Stimulated activated CD8-positive, alpha-beta memory T cell treated with anti-CD3 and anti-CD28 coated beads, Interleukin-7, amount 100 ng/mL, for 48 hours (primary cell): ENCODE measurements at places on chromosomes 1 and 21.

DNA sequence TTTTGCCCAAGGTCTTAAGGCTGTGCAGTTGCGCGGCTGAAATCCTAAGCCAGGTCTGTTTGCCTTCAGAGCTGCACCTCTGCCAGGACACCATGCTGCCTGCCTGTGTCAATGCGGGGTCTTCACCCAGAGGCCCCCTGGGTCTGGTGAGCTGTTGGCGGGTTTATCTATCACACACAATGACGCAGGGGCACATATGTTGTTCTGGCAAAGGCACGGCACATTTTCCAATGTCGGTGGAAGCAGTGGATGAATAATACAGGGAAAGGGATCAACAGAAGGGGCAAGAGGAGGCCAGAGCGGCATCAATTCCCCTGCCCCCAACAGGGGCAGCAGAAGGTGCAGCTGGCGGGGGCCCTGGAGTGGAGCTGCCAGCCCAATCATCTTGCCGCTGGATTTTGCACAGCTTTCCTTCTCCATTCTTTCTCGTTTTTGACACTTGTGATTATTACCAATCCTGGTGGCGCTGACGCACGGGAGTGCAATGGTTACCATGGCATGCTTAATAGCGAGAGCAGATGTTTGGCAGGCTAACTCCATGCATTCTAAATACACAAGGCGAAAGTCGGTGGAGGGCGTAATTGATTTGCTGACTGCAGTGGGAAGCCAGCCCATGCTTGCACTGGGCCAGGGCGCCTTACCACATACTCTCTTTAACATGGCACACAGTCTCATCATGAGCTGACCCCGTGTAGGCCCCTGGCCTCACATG, 45.8 kb upstream of the CYP2J2 start:
- DNase-seq = no peak

GRCh38 chr1:107352850-107353249, 212.0 kb downstream of the NTNG1 start:
- DNase-seq = no peak

DNA sequence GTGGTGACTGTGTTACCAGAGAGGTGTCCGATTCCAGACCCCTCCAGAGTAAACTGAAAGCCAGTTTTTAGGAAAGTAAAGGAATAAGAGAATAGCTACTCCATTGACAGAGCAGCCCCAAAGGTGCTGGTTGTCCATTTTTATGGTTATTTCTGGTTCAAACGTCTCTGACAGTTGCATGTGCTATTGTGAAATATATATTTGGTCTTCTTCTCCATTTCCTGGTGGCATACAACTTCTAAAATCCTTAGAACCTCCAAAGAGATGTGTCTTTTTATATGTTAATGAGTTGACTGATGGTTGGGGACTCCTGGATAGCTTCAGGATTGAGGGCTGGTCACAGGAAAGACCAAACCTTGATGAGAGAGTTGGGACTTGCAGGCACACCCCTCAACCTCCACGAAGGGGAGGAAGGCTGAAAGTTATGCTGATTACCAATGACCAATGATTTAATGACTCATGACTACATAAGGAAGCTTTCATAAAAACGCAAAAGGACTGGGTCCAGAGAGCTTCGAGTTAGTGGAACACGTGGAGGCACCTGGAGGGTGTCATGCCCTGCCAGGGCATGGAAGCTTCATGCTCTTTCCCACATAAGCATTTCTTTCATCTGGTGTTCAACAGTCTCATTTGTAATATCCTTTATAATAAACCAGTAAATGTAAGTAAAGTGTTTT, 100.7 kb downstream of the SLC16A1 start:
- DNase-seq = no peak

- DNase-seq = no peak
Measured at GRCh38 chr1:246779561-246780175, 55.5 kb downstream of the SCCPDH start.

DNA sequence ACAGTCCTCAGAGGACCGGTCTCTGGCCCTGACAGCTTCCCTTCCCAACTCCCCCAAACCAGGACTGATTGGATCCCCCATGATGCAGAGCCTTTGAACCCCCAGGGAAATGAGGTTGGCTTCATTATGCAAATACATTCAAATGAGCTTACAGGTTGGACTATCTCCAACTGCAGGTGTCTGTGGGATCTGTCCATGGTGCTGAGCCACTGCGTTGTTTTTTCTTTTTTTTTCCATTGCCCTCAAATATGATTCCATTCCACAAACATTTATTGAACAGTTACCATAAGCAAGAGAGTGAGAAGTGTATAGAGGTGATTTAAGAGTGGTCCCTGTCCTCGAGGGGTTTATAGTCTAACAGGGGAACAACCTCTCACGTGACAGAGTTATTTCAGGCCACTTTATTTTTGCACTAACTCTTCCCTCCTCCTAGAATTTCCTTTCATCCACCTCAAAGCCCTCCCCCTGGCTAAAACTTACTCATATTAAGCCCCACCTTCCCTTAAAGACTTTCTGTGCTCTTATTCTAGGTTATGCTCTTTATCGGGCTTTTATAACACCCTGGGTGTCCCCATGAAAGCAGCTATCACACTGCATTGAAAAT, 21.9 kb downstream of the DLGAP3 start:
- no peak for DNase-seq

DNA sequence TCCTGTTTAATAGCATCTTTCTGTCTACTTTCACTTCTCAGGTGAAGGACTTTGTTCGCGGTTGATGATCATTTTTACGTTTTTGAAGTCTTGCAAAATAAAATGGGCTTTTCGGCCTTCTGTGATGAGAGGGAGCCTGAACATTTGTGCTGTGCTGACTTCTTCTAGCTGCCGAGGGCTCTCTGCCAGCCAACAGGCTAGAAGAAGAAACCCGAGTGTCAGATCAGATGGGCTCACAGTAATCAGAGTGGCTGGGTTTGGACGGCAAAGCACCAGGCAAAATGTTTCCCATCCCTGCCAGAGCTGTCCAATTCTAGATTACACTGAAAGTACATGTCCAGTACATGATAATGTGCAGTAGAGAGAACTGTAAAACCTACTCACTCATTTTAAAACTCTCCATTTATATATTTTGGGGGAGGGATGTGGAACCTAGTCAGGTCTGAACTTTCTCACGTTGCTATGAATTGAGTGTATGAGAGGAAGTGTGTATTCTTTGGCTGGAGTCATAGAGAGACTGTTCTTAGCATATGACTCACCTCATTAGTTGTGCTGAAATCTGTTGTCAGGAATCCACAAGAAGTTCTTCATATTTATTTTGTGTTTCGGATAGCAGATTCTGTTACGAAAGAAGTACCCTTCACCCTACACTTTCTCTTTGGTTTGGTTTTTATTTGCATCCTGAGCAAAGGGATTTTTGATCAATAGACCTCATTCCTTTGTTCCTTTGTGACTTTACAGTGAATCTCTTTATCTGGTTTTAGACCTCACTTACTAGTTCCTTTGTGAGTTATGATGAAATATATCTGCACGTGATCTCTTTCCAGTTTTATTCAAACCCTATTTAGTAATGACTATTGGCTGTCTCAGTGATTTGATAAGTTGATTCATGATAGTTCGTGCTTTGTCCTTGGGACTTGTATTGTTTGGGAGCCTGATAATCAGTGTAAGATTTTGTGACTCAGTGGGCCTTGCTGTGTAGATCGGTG, 4.8 kb downstream of the ATP1A1 start:
- no peak for DNase-seq

DNA sequence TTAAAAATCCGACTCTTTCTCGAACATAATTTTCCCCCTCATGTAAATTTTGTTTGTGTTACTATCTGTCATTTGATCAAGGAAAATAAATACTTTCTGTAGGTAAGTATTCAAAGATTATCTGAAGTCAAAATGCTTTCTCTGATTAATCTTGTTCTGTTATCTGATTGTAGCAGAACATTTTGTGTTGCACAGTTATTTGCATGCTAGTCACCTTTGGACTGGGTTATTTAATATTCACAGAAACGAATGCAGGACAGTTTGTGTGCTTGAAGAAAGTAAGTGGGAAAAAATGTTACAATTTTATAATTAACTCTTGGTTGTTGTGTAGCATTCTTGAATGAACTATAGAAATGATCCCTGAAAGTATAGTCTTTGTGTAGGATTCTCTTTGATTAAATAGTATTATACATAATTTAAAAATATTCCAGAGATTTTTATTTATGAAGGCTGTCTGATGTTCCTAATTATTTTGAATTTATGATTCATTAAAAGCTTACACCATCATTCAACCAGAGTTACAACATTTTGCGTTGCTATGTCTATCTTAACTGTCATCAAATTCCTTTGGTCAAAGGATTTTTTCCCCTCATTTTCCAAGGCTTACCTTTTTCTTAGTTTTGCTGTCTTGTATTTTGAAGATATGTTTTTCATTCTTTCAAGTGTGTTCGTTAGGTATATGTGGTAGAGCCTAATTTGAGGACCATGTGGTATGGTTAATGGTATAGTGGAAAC, 176.6 kb downstream of the GIPC2 start:
- DNase-seq = no peak

DNA sequence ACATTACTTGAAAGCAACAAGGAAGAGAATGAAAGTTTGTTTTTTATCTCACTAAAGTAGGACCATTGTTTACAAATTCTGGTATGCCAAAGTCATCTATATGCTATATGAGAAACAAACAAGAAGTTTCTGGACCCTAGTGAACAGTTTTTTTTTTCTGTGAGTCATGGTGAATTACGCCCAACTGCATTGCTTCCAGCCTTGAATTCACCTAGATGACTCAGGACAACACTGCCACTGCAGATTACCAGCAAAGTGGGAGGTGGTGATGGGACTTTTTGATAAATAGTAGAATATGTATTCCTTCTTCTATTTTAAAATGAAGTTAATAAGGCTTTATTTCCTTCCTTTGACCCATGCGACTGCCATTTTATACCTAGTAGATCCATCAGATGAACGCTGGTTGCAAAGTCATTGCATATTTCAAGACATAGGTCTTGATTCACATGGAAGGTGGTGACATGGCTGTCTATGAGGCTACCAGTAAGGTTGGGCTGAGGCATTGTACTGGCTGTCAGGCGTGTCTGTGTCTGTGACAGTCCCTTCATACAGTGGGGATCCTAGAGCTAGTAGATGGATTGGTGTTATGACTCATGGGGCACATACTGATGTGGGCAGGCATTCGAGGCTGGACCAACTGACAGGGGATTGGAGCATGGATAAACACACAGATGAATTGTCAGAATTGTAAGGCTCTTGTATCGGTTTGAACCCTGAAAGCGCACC, 49.1 kb upstream of the APOBEC4 start:
- DNase-seq = no peak

- DNase-seq = no peak
Measured at GRCh38 chr1:14613926-14614325, 15.4 kb downstream of the KAZN start.

- no peak for DNase-seq
Measured at GRCh38 chr21:29164323-29164942, 34.0 kb downstream of the MAP3K7CL start.

DNA sequence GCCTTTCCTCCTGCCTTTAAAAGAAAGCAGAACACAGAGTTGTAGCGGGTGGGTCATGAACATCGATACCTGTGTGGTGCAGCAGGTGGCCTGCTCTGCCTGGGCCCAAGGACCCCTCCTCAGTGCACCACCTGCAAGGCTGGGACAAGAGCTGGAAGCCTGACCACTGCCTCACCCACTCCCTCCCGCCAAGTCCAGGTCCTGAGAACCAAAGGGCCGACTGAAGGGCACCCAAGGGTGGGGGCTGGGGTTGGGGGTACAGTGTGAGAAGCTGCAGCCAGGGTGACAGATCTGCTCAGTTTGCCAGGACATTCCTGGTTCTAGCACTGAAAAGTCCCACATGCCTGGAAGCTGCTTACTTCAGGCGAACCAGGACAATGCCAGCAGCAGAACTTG, 36.1 kb downstream of the NTPCR start:
- no peak for DNase-seq
